Ascending aorta (tissue), 2 donors: ENCODE measurements at places on chromosomes 2 and 18. TPM values are rescaled to one million over a fixed set of nuclear protein-coding genes. Genes with fewer than 3 reads are reported as not detected.

DNA sequence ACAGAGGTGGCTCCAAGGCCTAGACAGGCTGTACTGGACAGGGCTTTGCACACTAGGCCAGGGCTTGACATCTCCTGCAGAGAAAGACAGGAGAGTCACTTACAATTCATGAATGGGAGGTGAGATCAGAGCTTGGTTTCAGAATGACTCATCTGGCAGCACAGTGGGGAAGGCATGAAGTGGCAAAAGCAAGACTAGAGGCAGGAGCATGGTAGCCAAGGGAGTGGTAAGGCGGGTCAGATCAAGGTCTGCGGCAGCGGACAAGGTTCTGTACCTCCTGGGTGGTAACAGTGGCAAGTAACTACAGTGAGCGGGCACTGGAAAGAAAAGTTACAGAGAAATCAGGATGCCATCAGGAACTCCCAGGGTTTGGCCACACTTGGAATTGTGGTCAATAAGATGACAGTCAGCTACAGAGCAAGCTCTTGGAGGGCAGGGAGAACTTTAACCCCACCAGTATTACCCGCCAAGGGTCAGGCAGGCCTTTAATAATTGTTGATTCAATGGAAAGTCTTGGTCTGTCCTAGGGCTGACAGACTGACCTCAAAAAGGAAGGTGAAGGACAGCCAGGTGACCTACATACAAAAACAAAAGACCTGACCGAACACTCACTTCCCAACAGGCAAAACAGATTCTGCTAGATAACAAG is 5.7 kb downstream of the MCFD2 start:
- DNase-seq: no peak

DNA sequence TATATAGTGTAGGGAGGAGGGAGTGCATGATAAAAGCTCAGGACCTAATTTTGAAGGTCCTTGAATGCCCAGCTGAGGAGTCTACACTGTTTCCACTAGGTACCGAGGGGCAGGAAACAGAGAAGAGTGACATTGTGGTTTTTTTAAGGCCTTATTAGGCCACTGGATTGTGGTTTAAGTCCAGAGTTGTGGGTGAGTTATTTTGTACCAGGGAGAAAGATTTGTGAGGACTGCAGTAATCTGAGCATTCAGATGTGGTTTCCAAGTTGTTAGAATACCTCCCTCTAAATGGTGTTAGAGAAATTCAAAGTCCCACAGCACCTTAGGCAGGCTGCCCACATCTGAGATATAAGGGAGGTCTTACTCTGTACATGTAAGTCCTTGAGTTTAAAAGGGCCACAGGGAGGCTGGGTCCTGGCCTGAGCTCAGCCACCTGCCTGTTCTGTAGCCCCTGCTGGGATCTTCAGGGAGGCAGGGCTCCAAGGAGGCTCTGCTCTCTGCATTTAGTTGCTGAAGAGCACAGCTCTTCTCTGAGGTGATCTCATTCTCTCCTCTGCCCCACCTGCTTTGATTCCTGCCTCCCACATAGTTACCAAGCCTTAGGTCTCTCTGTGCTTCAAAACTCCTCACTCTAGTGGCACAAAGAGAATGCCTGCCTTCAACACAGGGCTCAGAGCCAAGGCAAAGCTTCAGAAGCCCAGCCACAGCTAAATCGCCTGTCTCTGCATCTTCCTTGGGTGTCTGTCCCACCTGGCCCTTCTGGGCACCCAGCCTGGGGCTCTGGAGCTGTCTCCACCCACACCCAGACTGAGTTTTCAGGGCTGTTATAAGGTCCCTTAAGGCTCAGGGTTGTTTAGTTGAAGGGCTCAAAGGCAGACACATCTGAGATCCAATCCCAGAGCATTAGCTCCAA is 88.1 kb downstream of the VSNL1 start:
- DNase-seq: peak; percentile 42

GRCh38 chr18:21389283-21389682 is 147.3 kb downstream of the GREB1L start:
- no peak for DNase-seq

- no peak for DNase-seq
Measured at GRCh38 chr18:75083761-75084160, 125.2 kb downstream of the PTGR3 start.

DNA sequence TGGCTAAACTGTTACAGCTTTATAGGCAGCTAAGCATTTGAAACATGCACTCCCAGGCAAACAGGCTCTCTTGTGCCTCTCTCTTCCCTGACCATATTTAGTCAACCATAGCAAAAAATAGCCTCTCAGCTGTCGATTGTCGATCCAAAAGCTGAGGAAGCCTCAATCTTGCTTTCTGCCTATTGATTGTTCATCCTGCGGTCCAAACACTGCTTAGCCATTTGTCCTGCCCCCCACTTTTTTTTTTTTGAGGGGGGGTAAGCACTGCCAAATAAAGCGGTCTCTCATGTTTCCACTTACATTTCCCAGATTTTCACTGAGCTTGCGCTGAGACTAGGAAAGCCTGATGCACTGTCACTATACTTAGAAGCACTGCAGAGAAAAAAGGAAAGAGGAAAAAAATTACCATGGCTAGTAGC is 90.8 kb downstream of the MIB1 start:
- peak; percentile 85 for DNase-seq

DNA sequence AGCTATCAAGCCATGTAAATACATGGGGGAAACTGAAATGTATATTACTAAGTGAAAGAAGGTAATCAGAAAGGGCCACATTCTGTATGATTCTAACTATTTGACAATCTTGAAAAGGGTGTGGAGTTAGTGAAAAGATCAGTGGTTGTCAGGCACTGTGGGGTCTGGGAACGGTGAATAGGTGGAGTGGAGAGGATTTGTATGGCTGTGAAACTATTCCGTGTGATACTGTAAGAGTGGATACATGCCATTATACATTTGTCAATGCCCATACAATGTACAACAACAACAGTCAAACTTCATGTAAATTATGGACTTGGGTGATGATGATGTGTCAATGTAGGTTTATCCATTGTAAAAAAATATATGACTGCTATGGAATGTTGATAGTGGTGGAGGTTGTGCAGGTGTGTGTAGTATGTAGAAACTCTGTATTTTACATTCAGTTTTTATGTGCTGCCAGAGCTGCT is 1116.2 kb downstream of the SUCLG1 start:
- DNase-seq: no peak

GRCh38 chr2:221263573-221263972 is 308.5 kb downstream of the EPHA4 start:
- DNase-seq: no peak

- no peak for DNase-seq
Measured at GRCh38 chr2:186612555-186613440, 22.9 kb downstream of the ITGAV start.

GRCh38 chr2:155298001-155298400 is 599.5 kb downstream of the KCNJ3 start:
- DNase-seq: no peak

- no peak for DNase-seq
Measured at GRCh38 chr2:216281316-216281715, 91.0 kb downstream of the MARCHF4 start.

GRCh38 chr2:105746177-105747080 is 1.7 kb downstream of the NCK2 start:
- DNase-seq: no peak

- DNase-seq: no peak
Measured at GRCh38 chr2:28394331-28394877, 1.7 kb downstream of the FOSL2 start.

DNA sequence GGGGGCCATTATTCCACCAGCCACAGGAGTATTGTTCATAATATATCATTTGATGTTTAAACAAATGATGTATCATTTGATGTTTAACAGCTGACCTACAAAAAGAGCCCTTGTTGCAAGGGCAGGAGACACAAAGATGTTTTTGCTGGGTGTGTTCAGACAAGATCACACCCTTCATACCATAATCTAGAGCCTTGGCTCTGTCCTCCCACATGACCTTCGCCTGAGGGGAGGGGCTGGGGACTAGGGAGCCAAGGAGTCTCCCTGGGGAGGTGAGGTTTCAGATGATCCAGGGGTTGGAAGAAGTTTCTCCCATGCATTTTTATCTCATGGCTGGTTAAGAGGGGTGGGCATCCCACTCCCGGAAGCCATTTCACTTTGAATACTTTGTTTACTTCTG is 33.5 kb downstream of the CDC42EP3 start:
- DNase-seq: peak; percentile 53

ELOA2 gene
- not detected for total RNA-seq

- DNase-seq: no peak
Measured at GRCh38 chr2:230161184-230161583, 58.6 kb downstream of the SP110 start.

DNA sequence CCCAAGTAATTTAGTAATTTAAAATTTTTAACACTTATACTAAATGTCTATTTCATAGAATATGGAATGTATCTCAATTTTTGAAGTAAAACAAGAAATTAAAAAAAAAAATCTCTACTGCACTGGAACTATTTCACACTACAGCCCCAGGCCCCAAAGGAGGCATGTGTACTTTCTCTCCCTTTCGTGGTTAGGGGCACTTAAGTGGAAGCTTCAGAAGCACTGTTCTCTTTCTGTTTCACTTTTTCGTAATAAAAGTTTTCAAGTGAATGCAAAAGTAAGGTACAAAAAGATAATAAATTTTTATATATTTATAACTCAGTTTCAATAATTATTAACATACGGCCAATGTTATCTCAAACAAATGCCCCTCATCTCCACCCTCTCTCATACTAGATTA is 123.8 kb upstream of the STON1 start:
- no peak for DNase-seq

MC4R gene
- not detected for total RNA-seq

DNA sequence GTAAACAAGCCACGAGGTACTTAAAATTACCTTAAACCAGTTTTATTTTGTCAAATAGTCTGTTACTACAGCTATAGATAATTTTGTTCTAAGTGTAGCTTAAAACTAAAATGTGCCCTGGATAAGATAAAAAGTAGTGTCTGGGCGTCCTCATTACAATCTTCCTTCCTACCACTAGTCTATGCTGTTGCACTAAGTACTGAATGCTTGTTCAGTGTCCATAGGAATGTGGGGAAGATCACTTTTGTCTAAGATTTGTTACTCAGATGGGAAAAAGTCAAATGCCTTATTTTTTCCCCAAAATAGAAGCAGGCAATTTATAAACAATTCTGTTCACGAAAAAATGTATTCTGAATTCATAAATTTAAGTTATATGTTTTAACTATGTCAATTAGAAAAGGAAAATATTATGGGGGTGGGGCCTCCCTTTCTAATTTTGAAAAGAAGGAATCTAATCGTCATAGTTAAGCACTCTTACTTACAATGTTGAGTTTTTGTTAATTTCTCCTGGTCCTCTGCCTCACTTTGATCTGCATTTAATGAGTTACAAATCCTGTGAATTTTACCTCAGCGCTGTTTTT is 140.4 kb upstream of the VRK2 start:
- DNase-seq: no peak
